A172 (cell line): ENCODE measurements at places on chromosomes 3 and 15. TPM values are rescaled to one million over a fixed set of nuclear protein-coding genes. Genes with fewer than 3 reads are reported as not detected.

DNA sequence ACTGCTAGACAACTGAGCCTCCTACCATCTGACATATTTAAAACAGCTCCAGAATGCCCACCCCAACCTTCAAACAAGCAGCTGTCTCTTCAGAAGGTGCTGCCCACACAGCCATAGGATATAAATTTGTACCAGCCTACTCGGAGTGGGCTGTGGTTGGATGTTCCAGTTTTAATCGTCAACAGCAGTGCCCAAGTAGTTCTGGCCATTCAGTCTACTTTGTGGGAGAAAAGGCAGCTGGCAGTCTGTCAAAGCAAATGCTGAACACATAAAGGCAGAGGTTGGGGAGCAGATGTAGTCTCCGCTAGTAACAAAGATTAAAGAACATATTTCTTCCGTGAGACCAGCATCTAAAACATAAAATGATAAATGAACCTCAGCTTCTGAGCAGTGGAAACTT lies 15.9 kb upstream of the ERC2 start:
- no peak for DNase-seq

DNA sequence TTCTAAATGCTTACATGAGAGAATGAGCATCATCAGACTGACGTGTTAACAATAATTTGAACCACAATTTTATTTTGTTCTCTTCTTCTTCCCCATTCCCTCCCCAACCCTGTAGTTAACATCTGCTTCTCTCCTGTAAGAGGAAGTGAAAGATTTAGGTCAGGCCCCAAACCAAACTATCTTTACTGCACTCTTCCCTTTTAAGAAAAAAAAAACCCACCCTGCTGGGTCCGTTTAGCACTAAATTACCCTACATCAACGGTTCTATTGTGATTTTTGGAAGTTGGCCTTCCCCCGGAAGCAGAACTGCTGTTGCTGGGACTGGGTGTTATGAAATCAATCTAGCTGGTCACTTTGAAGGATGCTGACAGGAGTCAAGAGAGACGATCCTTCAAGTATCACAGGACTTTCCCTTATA lies 49.4 kb downstream of the NFKBIZ start:
- no peak for DNase-seq

GRCh38 chr3:161403251-161403650 lies 31.9 kb upstream of the SPTSSB start:
- peak; percentile 32 for DNase-seq

DNA sequence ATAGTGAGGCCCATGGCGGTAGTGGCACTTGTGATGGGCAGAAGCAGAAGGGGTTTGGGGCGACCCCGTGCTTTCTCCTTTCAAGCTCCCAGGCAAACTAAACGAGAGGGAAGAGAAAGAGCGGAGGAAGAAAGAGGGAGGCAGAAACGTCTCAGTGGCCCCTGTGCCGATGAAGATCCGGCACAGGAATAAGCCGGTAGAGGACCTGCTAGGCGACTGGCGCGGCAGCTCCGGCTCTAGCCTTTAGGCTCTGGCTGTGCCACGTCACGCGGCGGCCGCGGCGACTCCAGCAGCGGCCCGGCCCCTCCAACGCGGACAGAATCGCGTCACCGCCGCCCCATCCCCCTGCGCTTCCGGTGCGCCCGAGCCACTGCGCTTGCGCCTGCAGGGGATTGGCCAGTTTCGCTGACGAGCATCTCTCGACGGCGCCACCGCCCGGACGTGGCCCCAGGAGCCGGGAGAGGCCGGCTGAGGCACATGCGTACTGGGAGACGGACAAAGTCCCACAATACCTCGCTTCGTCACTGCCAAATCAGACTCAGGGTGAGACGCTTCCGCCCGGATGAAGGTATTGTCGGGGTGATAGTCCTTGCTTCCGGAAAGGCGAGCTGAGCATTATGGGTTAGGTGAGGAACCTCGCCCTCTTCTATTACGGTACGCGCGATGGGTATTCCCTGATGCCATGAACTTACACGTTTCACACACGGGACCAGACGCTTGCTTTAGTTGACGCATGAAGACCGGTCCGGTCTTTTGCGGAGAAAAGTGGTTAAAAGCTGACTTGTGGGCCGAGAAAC lies at the start of gene ARF4:
ARF4 (minus strand) TSS at position 218 of the 797 bp plus-strand sequence; CDS start at position 14, 204 bp downstream.
- peak; percentile 98 for DNase-seq

- no peak for DNase-seq
Observed at GRCh38 chr15:63181648-63182047, 7.8 kb upstream of the RAB8B start.

ANKRD63 gene
- total RNA-seq, result not detected in 2 replicates

DNA sequence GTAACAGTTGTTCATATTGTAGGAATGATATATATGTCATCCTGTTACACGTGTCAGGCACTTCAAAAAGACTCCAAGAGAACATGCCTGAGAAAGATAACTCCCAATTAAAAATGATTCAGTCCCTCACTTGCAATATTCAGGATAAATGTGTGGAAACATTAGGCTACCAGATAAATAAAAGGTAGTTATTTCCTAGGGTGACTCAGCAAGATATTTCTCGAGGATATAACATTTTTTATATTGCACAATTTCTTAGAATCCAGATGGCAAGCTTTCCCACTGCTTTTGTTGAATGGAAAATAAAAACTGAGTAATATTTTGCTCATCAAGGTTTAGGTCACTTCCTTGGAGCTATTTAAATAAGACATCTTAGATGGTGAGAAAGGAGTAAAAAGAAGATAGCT lies 181.4 kb downstream of the GAP43 start:
- DNase-seq, result peak; percentile 90

DNA sequence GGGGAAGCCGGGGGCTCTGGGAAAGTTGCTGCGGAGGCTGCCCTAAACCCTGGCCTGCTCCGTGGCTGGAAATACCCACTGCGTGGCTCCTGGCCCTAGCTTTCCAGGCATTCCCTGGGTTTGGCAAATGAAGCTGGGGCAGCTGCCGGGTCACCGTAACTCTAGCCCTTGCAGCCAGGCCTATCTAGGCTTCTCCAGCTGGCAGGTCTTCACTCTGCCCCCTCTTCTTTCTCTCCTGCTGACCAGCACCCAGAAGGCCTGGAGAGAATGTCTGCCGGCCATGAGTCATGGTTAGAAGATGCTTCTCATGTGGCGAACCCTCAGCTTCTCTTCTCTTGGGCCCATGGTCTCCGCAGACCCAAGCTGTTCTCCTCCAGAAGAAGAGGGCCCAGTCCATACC lies 5.6 kb upstream of the DLL4 start:
- DNase-seq, result no peak

SPATA12 gene
- 0.47 and 1.9 TPM in 2 replicates for total RNA-seq

- no peak for DNase-seq
Observed at GRCh38 chr15:63287109-63287508, 9.7 kb downstream of the APH1B start.

GRCh38 chr15:99324082-99324620 lies 72.9 kb downstream of the LRRC28 start:
- peak; percentile 75 for DNase-seq

CYP1A2 gene
- total RNA-seq, result not detected in 2 replicates

DNA sequence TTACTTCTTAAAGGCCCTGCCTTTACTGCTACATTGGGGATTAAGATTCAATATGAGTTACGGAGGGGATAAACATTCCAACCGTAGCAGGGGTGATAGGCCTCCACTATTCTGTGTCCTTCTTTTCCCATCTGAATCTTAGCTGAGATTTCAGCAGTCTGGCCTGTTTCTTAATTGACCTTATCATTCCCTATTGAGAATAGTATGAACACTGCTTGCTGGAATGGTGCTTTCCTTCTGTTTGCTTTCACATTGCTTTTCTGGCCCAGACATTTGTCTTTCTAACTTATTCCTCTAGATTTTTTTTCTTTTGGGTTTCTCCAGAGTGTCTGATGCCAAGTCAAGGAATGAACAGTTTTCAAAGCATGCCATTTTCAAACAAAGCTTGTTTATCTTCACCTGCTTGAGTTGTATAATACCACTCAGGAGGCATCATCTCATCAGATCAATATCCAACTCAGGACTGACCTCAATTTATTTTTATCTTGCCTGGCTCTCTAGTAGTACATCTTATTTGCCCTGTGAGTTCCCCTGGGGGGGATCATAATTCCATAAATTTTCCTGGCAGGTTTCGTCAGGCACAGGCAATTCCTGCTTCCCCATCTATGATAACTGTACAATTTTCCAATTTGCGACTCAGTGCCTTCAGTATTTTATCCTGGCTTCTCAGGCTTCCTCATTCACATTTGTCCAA lies 161.1 kb upstream of the STT3B start:
- no peak for DNase-seq
